IPS DF 19.7 (cell line): ENCODE measurements at places on chromosomes 4 and X.

- DNase-seq: no peak
These were observed 688.0 kb downstream of the PCDH7 start for GRCh38 chr4:31408121-31408520.

GRCh38 chr4:11139871-11140270 is 288.8 kb downstream of the HS3ST1 start:
- no peak for DNase-seq

DNA sequence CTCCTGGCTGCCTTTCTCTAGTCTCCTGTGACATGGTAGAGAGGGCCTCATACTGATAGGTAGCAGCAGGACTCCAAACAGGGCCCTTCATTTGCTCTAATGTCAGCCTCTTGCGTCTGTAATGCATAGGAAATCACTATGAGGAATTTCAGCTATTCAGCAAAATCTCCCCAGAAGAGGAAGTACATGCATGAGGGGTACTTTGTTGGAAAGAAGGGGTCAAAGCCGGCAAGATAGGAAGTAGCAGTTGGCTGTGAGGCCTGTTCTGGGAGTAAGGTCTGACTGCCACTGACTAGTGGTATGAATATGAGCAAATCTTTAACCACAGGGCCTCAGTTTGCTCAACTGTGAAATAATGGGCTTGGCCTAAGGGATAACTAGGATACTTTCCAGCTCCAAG is 283.2 kb downstream of the ARHGAP10 start:
- DNase-seq: peak; percentile 12

GRCh38 chrX:139680356-139680755 is 27.6 kb downstream of the MCF2 start:
- no peak for DNase-seq

GRCh38 chrX:47634871-47635575 is 5.3 kb upstream of the CFP start:
- no peak for DNase-seq

- DNase-seq: no peak
These were observed 496.3 kb downstream of the STPG2 start for GRCh38 chr4:97646997-97647396.

DNA sequence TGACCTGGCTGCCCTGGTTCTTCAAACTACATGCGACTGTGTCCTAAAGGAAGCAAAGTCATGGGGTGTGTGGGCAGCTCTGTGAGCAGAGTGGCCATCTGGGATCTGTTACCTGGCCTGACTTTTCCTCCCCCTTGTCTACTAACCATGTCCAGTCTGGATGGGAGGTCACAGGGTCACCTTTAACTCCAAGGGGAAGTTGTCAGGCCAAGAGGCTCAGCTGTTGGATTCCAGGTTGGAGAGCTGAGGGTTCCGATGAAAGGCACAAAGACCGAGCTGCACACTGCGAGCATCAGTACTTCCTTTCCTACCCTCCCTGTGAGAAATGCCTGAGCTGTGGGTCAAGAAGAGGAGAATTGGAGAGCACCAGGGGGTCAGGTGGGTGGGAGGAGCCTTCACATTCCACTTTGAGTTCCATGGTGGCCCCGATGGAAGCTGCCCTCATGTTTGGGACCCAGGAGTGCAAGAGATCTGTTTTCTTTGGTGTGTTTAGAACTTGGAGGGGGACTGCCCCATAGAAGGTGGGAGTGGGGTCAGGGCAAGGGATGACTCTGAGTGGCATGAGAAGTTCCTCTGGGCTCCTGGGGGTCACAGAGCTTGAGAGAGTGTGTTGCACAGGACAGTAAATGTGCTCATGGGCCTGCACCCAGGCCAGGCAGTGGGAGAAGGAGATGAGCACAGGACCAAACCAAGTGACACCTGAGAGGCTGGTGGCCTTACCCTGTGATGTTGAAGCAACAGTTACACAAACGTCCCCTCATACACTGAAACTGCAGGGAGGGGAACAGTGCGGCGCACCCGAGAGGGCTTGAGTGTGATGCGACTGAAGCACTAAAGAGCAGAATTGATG is 36.2 kb downstream of the RGS12 start:
- DNase-seq: no peak

DNA sequence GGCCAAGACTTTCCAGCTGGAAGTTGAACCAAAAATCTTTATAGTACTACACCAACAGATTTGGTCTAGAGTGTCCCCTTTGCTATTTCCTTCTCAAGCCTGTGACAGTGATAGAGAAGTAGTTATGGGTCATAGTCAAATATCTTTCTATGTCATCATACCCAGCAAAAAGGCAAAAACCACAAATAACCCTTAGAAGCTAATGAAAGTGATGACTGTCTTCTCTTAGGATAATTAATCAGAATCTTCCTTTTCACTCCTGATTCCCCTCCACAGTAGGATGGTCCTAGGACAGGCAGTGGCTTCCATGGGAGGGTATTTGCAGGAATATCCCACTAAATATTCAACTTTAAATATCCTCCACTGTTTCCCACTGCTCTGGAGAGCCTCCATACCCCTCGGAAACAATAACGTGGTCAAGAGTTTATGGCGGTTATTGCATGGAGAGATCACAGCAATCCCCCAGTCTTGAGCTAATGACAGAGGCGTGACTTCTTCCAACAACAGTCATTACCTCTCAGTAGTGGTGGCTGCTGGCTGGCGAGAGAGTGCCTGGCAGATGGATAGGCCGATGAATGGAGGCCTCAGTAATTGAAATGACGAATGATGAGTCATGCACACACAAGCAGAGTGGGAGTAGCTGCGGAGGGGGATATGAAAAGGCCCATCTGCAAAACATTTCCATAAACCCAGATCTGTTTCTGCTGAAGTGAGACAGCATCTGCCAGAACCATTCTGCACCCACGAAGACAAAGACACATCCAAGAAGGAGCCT is 154.9 kb downstream of the STK32B start:
- DNase-seq: no peak

DNA sequence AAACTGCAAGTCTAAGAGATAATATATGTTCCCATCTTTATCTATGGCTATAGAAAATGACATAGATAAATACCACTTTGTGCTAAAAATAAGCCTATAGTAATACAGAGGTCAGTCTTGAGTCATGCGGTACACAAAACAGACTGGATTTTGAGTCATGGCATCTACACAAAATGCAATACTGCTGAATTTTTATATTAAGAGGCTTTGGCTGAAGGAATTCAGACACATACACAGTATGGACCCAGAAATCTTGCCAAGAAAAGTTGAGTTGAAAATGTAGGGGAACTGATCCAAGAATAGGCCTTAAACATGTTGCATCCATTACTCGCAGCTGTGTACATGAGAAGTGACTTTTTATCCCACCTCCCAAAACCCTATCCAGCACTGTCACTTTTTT is 184.4 kb downstream of the TENM3 start:
- no peak for DNase-seq

DNA sequence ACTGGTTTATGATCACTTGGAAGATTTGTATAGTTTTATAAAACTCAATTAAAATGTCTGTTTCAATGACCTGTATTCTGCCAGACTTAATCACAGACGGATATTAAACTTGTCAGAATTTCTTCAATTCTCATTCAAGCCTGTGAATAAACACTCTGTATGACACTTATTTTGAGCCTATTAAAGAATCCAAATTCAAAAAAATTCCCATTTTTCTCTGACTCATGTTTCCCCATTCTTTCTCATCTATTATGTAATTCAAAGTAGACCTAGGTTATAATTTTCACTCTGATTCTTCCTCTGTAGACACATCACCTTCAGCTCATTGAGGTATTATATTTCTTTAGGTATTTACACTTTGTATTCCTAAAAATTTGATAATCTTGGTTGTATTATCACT is 166.1 kb downstream of the TMA16 start:
- no peak for DNase-seq

GRCh38 chr4:2261110-2261852 is 628 bp downstream of the MXD4 start:
- no peak for DNase-seq

GRCh38 chr4:94548571-94548970 is 96.8 kb downstream of the PDLIM5 start:
- no peak for DNase-seq
